Left renal pelvis (tissue), 4 donors: ENCODE measurements at places on chromosomes 4 and X. TPM values are rescaled to one million over a fixed set of nuclear protein-coding genes. Genes with fewer than 3 reads are reported as not detected.

Gene XK
- polyA plus RNA-seq, result 1.0 TPM

Gene SASH3
- 2.3 TPM for polyA plus RNA-seq

Gene MMRN1
- 6.5 TPM for polyA plus RNA-seq

Gene UGT2B15
- polyA plus RNA-seq, result not detected

Gene TFDP3
- polyA plus RNA-seq, result not detected

Gene KCNE5
- polyA plus RNA-seq, result 2.8 TPM

Gene THAP9
- polyA plus RNA-seq, result 11.7 TPM

Gene PDZD4
- polyA plus RNA-seq, result 7.8 TPM

Gene CXCL8
- polyA plus RNA-seq, result 0.35 TPM

Gene GABRE
- polyA plus RNA-seq, result 8.5 TPM

Gene MCF2
- 1.7 TPM for polyA plus RNA-seq

Gene HTRA3
- 15.4 TPM for polyA plus RNA-seq

DNA sequence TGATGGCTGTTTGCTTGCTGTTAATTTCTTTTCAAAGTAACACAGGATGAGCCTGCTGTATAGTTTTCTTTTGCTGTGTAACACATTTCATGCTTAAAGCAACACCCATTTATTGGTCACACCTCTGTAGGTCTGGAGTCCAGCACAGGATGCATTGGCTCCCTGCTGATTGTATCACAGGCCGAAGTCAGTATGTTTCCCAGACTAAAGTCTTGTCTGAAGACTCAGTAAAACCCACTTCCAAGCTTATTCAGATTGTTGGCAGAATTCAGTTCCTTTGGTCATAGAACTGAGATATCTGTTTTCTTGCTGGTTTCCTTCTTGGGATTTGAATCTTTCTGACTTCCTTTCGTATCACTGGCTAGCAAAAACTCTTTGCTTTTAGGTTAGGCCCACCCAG, 54.3 kb downstream of the LRP2BP start:
- no peak for DNase-seq

DNA sequence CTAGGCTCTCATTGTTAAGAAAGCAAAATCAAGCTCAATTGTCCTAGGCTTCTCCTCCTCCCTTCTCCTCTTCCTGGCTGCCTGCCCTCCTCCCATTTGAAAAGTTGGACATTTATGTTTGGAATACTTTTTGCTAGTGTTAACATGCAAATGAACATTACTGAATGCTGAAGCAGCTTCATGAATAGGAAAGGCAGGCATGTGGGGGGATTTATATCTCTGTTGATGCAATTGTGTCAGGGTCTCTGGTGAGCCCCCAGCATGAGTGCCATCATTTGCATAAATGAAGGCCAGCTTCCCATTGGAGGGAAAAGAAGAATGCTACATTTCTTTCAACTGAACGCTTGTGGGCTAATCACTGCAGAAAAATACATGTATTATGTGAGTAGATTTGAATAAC, 160.1 kb upstream of the NDST3 start:
- no peak for DNase-seq

DNA sequence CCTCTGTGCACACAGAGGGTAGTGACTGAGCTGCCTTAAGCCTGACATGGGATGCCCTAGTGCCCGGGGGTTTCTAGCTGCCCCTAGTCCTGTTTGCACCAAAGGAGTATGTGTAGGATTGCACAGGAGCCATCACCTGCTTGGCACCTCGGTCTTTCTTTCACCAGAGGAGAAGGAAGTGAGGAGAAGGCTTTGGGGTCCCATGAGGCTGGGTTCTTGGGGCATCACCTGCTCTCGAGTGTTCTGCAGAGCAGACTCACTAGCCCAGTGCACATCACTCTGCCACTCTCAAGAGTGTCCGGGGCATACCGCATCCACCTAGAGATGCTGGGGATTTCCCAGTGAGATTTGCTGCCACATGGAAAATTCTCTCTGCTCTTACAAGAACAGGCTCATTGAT, 40.5 kb upstream of the GPR78 start:
- DNase-seq, result no peak

DNA sequence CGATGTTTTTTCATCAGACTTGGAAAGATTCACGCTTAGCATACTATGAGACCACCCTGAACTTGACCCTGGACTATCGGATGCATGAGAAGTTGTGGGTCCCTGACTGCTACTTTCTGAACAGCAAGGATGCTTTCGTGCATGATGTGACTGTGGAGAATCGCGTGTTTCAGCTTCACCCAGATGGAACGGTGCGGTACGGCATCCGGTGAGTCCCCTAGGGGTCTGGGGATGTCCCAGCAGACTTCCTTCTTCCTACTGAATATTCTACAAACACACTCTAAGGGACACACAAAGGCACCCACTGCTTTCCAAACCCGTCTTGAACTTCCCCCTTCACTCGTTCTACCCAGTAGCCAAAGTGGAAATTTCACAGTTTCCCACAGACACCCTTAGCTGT, 9.3 kb downstream of the GABRQ start:
- no peak for DNase-seq

DNA sequence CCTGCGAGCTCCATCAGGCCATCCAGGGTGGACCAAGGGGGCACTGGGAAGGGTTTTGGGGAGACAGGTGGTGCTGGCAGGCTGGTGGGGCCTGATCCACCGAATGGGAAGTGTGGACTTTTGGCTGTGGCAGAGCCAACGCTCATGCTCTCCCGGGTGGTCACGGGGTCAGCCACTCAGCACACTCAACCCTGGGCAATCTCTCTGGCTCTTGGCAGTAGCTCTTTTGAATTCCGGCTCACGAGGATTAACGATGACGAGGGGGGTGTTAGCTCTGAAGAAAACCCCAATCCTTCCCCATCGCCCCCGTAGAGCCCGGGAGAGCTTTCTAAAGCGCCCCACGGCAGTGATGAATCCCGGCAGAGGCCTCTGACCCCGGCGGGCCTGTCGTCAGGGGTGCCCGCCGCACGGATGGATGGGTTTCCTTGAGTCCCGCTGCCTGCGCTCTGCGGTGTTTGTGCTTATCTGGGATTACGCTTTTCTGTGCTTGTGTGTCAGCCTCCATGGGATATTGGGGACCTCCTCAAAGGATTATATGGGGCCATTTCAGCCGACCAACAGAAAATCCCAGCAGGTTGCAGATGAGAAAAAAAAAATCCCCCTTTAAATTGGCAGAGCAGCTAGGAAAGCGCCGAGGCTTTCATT, 156.8 kb upstream of the PSAPL1 start:
- DNase-seq, result no peak

DNA sequence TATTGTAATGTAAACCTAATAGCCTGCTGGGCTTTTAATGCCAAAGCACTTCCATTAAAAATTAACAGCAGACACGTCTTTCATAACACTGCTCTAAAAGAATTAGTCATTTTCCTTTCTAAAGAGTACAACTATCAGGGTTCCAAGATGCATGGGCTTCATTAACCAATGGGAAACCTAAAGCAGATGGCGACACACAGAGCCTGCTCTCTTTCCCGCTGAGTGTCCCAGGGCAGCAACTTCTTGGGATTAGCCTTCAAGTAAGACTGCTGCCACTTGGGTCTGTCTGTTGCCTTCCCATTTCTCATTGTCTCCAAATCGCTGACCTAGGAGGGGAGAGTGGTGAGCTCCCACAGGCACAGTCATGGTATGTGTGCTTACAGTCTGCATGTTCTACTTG, 14.0 kb upstream of the PHKA2 start:
- DNase-seq, result no peak

DNA sequence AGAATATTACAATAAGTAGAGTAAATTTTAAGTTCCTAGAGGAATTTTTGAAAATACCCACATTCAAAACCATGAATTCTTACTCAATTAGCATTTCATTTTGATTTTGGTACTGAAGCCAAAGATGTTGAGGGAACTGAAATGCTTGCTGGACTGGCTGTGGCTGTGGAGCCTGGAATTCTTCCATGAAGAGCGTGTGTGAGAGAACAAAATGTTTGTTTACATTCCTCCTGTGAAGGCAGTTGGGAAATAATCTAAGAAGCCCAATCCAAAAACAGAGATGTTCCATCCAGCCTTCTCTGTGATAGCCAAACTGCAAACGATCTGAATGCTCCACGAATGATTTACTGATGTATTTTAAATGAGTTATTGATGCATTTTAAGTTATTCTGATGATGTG, 3.8 kb upstream of the ADH1B start:
- DNase-seq, result no peak

DNA sequence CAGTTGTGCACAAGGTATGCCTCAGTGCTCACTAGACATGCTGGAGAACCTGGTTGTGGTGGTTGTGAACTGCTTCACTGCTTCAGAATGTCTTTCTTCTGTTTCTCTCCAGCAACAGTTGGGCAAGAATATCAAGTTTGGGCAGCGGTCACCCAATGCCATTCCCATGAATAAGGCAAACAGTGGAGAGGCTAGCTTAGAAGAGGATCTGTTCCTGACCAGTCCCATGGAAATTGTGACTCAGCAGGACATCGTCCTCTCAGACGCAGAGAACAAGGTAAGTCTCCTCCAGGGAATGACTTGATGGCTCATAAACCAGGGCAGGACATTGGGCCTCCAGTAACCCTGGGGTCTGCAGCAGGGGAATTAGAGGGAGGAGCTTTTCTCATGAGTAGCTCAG, 79.9 kb downstream of the AASDH start:
- DNase-seq, result no peak

GRCh38 chr4:100789991-100790390, 272.2 kb upstream of the EMCN start:
- DNase-seq, result no peak

DNA sequence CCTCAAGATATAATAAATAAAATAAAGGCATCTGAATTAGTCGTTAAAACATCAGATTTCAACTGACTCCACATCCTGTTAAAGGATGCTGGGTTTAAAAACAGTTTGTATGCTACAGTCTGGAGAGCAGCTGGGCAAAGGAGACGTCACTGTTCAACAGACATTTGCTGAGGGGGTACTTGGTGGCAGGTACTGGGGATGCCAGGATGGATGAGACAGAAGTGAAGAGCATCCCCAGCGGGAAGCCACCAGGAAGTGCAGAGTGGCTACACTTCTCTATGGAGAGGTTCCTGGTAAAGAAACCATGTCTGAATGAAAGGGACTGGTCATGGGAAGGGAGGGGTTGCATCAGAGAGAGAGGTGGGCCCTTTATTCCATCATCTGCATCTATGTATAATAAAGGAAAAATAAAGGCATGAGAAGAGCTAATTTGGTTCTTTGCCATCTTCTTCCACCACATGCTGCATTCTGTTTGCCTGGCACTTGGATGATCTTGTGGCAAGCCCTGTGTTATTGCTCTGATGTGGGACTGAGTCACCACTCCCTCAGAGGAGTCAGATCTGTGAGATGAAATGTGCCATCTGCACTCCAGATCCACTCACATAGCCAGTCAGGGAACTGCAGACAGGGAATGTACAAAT, 145.0 kb downstream of the SOWAHB start:
- no peak for DNase-seq

GRCh38 chr4:119286377-119287002, 35.4 kb downstream of the FABP2 start:
- DNase-seq, result no peak

GRCh38 chrX:42128587-42128986, 205.2 kb upstream of the CASK start:
- no peak for DNase-seq

GRCh38 chr4:2935762-2936743, 27.2 kb downstream of the NOP14 start:
- no peak for DNase-seq

- peak; percentile 46 for DNase-seq
Observed at GRCh38 chr4:8341691-8342090, 72.1 kb downstream of the HTRA3 start.

DNA sequence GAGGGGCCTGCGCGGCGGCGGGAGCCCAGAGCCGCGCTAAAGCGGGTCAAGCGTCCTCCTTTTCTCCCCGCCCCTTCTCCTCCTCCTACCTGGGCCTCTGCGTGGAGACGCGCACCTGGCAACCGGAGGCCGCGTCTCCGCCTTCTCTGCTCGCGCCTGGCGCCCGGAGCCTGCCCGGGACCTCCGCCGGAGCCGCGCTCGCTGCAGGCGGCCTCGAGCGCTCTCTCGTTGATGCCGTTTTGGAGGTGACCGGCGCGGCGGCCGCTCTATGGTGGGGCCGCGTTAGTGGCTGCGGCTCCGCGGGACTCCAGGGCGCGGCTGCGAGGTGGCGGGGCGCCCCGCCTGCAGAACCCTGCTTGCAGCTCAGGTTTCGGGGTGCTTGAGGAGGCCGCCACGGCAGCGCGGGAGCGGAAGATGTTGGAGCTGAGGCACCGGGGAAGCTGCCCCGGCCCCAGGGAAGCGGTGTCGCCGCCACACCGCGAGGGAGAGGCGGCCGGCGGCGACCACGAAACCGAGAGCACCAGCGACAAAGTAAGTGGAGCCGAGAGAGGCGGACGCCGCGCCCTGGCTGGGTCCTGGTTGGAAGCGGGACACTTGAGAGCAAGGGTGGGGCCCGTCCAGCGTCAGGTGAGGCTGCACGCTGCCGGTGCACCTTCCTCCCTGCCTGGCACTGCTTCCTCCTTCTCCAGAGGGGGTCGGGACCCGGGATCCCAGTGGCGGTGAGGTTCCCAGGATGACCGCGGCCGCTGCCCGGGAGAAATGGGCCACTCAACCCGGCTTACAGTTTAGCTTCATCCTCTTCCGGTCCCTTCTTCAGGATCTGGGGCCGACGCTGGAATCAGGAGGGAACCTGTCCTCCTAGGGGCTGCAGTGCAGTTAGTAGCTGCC, at the start of gene CDS1:
CDS1 (plus strand) TSS at position 140 of the 888 bp plus-strand sequence; CDS start at position 415, 275 bp downstream.
- DNase-seq, result no peak

DNA sequence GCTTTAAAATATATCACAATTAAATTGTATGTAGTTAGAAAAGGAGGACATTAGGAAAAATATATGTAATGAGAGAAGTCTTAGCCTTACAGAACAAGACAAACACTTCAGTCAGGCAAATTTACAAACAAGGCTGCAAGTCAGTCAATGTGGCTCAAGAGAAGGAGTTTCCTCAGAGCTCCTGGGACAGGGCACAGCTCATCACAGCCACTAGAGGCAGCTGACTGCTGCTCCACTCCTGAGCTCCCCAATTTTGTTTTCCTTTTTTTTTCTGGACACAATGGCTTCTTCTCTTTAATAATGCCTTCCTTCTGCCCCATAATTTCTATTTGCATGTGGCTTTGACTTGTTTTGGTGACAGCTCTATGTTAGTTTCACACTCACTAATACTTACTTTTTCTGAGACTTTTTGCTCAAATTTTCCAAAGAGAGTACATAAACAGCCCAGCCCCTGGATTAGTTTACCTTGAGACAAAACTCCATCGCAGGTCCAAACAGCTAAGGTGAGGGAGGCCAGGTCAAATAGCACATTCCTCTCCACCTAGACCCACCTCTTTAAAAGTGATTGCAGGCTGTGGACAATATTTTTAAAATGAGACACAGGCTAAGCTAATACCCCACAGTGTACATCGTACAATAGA, 850.4 kb upstream of the FRG1 start:
- no peak for DNase-seq

DNA sequence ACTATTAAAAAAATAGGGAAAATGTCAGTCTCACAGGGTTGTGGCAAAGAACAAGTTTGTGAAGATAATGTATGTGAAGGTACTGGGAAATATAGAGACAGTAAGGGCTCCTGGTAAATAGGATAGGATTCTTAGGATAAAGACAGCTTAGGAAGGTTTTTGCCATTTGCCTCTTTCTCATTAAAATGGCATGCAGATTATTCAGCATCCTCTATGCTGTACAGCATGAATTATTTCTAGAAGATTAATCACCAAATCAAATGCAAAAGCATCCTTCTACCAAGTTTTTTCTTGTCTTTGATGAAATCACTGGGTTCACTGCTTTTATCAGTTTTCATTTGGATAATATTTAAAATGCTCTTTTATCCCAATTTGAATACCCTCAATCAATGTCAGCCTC, 142.8 kb downstream of the NDST3 start:
- no peak for DNase-seq

- DNase-seq, result no peak
Observed at GRCh38 chrX:100864657-100865391, 9.3 kb downstream of the NOX1 start.

- peak; percentile 6 for DNase-seq
Observed at GRCh38 chrX:52865343-52865998, 2.4 kb downstream of the XAGE3 start.
